ENCODE measurements at places on chromosomes 12 and 14.

DNA sequence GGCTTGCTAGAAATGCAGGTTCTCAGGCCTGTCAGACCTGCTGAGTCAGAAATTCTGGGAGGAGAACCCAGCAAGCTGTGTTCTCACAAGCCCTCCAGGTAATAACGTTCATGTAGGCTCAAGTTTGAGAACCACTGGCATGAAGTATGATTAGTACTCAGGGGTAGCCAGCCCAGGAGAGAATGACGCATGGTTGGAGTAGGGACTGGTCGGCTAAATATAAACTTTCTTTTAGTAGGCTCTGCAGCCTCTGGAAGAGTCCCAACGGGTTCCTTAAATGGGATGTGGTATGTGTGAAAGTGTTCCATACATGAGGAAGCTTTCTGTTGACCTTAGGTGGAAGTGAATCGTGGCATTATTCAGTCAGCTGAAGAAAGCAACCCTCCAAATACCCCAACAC is 209.3 kb downstream of the SLC41A2 start:
- DNase-seq = peak; percentile 46

- no peak for DNase-seq
Measured at GRCh38 chr14:95763875-95764274, 50.0 kb upstream of the TCL1A start.

DNA sequence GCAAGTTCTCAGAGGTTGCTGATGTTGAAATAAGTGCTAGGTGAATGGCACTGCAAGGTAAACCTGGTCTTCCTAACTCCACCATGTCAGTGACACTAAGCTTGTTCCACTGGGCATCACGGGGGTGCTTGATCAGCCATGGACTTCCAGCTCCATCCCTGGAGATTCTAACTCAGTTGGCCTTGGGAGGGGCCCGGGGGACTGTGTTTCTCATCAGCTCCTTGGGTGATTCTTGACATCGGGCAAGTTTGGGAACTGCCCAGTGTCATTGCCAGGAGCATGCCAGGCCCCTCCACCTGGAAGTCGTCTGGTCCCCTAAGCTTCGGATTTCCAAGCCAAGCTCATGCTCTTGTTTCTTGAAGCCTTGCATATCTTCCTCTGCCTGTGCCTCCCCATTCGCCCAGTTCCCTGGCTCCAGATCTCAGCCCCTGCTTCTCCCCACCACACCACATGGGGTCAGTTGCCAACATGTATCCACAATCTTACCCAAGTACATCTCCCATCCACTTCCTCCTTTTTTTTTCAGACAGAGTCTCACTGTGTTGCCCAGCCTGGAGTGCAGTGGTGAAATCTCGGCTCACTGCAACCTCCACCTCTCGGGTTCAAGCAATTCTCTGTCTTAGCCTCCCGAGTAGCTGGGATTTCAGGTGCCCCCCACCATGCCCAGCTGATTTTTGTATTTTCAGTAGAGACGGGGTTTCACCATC is 30.7 kb upstream of the RFLNA start:
- no peak for DNase-seq

DNA sequence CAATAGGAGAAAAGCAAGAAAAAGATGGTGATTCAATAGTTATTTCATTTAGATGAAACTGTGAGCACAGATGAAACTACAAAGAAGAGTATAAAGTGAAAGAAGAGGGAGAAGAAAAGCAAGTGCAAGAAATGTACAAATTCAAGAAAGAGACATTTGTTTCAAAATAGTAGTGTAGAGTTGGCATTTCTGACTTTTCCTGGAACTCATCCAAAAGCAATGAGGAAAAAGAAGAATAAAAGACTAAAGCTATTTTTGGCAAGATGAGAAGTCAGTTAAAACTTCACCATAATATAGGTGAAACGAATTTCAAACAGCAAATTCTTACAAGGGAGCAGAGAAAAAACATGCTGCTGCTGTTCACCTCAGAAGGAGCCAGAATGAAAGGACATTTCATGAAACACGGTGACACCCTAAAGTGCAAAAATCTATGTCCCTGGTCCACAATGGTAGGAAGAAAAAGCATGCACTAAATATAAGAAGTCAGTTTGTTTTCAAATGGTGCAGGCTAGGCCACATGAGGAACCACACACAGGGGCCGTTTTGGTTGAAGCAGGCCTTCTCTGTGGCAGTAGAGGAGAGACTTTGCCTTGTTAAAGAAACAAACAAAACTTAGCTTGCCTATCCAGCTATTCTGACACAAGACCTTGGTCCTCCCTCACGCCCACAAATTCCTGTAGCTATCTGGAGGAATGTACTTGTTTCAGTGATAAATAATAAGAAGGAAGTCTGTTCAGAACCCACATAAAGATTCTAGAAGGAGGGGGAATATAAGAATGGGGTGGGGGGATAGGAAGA is 11.1 kb upstream of the CMAS start:
- DNase-seq = no peak

- no peak for DNase-seq
Measured at GRCh38 chr12:96099986-96100385, 64.6 kb upstream of the LTA4H start.

DNA sequence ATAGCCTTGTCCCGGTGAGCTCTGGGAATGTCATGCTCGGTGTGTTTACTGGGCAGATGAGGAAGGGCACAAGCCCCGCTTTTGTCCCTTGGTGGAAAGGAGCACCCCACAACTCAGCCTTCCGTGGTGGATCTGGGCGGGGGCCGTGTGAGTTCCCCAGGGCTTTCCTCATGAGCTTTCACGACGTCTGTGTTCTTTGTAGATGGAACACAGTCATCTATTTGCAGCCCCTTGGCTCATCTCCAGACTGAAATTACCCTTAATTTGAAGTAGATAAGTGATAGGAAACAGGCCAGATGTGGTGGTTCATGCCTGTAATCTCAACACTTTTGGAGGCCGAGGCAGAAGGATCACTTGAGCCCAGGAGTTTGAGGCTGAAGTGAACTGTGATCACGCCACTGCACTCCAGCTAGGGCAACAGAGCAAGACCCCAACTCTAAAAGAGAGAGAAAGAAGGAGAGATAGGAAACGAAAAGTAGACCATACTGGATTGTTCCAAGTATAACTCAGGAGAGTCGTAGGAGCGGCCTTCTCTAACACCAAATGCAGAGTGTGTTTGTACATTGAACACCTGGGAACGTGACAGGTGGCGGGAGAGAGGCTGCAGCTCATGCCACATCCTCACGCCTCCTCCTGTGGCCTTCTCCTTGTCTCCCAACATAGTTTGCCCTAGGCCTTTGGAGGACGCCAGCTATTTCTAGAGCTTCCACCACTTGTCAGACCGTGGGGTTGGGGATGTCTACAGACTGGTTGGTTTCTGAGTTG is 8.8 kb downstream of the P2RX4 start:
- DNase-seq = no peak

DNA sequence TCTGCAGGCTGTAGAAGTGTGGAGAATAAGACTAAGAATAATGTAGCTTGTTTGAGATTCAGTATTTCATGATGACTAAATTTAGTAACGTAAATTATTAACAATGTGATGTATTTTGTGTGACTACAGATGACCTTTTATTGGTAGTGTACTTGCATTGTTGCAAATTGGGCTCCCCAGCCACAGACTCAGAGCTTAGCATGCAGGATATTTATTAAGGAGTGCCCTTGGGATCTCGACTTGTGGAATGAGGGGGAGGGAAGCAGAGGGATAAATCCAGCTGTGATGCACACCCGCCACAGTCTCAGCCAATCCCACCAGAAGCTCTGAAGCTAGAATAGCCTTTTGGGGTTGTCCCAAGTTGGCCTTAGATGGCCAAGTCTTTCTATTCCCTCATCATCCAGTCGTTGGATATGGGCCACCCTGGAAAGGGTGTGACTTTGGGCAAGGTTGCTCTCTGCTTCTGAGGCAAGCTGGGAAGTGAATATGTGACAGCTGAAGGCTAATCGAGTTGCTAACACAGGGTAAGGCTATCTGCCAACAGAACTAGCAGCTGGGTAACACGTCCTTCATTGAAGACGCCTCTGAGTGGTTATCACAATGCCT is 42.1 kb upstream of the USP44 start:
- DNase-seq = no peak

DNA sequence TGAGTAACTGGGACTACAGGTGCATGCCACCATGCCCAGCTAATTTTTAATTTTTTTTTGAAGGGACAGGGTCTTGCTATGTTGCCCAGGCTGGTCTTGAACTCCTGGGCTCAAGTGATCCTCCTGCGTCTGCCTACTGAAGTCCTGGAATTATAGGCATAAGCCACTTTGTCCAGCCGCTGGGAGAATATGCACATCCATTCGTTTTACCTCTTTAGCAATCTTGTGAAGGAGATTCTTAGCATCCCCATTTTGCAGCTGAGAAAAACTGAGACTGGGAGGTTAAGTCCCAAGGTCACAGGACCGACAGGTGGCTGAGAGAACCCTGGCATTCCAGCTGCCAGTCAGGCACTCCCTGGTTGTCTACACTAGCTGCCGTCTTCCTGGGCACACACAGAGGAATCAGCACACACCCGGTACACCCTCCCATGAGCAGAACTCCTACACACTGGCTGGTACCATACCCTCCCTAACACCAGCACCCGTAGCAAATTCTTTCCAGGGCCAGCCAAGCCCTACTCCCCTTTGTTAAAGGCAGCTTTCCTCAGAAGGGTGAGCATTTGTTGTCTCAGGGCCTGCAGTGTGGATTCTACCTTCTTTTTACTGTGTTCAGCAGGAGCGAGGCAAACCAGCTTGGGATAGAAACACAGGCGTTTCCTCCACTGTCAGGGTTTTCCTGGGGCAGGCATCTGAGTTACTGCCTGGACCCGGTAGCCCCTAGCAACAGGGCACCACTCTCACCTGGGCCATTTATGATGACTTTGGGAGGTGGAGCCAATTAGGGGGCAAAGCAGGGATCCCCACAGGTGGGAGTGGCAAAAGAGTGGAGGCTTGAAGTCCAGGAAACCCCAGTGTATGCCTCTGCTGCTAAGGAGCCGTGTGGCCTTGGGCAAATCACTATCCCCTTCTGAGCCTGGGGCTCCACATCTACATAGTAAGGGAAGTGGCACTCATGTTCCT is 70.2 kb downstream of the IRF2BPL start:
- DNase-seq = no peak

DNA sequence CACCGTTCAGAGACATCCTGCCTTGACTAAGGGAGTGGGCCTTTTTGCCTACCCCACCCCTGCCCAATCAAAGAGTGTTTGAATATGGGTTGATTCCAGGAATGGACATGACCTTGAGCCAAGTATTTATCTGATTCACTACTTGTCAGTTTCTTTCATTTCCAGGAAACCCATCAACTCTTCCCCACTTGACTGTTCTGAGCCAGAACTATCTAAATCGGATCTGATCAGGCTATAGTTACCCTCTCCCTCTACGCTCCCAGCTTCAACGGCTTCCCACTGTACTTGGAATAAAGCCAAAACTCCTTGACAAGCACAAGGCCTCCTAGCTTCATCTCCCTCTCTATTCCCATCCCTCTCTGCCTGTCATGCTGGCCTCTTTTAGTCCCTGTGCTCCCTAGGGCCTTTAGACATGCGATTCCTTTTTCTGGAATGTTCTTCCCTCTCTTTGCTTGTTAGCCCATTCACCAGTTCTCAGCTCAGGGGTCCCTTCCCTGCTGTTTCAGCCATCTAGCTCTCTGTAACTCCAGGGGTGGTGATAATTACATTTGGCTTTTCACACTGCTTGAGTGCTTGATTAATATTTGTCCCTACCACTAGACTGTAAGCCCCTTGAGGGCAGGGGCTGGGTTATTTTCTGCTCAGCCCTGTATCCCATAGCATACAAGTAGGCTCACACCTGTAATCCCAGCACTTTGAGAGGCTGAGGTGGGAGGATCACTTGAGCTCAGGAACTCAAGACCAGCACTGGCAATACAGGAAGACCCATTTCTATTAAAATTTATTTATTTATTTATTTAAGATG is 5.5 kb upstream of the ITPK1 start:
- no peak for DNase-seq

GRCh38 chr12:10121278-10121677 is 8.7 kb downstream of the CLEC7A start:
- DNase-seq = no peak

- DNase-seq = peak; percentile 38
Measured at GRCh38 chr12:92290886-92291285, 145.2 kb upstream of the BTG1 start.

DNA sequence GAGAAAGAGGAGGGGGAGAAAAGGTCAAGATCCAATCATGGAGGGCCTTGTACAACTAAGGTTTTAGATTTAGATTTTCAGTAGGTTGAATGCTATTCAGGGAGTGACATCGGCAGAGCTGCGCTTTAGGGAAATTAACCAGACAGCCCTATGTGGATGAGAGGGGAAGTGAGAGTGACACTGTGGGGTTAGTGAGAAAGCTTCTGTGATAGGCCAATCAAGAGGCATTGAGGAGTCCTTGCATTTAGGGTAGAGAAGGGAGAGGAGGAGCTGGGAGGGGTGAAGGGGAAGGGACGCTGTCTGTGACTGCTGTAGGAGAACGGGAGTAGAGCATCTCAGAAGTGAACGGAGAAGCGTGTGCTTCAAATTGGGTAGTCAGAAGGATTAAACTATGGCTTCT is 3.4 kb downstream of the HSD17B6 start:
- no peak for DNase-seq
